CD8-positive, alpha-beta T cell (primary cell): ENCODE measurements at places on chromosomes 13 and 19. TPM values are rescaled to one million over a fixed set of nuclear protein-coding genes. Genes with fewer than 3 reads are reported as not detected.

The DLL3 gene
- total RNA-seq: 0.14 TPM

GRCh38 chr13:85486663-85487062 lies 312.6 kb downstream of the SLITRK6 start:
- DNase-seq: no peak

GRCh38 chr19:51503896-51504295 lies 2.3 kb upstream of the SIGLEC12 start:
- DNase-seq: no peak

The IL12RB1 gene
- total RNA-seq: 25.6 TPM

The ZNF562 gene
- 13.6 TPM for total RNA-seq

GRCh38 chr13:113468472-113469201 lies 15.3 kb upstream of the ADPRHL1 start:
- DNase-seq: no peak

GRCh38 chr13:42832341-42833096 lies 51.1 kb downstream of the FAM216B start:
- DNase-seq: no peak

DNA sequence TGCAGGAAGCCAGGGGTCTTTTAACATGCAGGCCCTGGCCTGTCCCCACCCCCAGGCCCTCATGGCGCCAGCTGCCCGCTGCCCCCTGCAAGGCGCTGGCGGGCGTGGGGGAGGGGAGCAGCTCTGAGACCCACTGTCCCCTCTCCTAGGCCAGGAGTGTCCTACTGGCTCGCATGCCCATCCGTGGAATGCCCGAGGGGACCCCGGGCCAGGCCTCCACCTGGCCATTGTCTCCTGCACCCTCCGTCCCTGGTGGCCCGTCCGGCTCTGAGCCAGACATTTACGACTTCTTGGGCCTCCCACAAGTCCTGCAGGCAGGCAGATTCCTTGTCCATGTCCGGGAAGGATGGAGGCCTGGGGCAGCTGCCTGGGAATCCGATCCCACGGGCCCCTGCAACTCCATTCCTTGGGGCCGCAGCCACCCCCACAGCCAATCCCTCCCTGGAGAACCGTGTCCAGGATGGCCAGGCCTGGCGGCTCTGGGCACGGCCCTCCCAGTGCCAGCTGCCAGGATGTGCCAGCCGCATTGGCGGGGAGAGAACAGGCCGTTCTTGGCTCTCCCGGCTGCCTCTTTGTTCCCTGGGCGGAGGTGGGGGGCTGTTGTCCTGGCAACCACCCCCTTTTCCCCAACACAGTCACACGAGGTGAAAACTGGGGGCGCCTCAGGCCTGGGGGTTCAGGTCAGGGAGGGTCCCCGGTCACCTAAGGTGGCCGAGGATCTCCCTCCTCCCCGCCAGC lies 10.5 kb upstream of the PLIN3 start:
- no peak for DNase-seq

The SIGLEC9 gene
- 0.54 TPM for total RNA-seq

DNA sequence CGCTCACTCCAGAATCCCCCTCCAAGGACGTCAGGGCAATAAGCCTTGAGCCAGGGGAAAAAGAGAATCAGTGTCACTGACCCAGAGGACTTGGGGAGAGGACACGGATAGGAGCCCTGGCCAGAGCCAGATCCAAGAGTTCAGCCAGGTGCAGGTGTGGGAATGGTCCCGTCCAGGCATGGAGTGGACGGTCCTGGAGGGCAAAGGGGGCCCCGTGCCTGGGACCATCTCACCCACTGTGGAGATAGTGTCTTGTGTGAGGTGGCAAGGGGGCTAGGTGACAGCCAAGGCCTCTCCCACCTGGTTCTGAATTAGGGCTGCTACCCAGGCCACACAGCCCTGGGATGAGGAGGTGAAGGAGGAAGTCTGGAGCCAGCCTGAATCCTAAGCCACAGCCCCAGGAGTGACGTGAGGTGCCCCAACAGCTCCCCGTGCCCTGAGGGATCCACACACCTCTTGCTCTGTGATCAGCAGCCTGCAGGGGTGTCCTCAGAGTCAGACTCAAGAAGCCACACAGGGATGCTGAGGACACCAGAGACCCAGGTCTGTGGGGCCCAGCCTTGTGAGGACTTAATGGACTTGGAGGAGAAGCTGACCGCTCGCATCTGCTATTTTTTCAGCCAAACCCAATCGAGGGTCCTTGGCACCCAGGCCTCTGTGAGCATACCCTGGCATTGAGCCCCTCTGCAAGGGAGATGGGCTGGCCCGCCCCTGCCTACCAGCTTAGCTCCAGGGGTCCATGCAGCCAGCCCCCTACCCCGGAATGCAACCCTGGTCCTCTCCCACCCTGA lies 16.4 kb upstream of the ZNF14 start:
- no peak for DNase-seq

GRCh38 chr13:43085545-43085944 lies 62.2 kb downstream of the DNAJC15 start:
- no peak for DNase-seq

The TICAM1 gene
- 9.4 TPM for total RNA-seq

- no peak for DNase-seq
Observed at GRCh38 chr13:35964011-35964862, 166.9 kb downstream of the DCLK1 start.

DNA sequence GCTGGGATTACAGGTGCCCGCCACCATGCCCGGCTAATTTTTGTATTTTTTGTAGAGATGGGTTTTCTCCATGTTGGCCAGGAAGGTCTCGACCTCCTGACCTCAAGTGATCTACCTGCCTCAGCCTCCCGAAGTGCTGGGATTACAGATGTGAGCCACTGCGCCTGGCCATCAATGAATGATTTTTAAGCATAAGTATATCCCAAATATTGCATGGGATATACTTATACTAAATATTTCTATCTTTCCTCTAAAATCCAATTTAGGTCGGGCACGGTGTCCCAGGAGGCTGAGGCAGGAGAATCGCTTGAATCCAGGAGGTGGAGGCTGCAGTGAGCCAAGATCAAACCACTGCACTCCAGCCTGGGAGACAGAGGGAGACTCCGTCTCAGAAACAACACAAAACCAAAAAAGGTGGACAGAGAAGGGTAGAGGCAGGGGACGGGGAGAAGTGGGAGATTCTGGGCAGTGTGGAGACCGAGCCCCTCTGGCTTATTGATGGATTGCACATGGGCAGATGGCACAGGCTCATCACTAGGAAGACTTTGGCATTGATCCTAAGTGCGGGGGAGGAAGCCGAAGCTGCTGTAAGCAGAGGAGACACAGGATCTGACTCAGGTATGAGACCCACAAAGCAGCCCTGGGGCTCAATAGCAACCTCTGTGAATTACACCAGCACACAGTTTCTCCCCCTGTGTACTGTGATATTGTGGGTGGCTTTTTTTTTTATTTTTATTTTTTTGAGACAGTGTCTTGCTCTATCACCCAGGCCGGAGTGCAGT lies 13.5 kb downstream of the ARRDC5 start:
- DNase-seq: no peak

GRCh38 chr13:39281539-39282150 lies 243.4 kb downstream of the NHLRC3 start:
- no peak for DNase-seq

DNA sequence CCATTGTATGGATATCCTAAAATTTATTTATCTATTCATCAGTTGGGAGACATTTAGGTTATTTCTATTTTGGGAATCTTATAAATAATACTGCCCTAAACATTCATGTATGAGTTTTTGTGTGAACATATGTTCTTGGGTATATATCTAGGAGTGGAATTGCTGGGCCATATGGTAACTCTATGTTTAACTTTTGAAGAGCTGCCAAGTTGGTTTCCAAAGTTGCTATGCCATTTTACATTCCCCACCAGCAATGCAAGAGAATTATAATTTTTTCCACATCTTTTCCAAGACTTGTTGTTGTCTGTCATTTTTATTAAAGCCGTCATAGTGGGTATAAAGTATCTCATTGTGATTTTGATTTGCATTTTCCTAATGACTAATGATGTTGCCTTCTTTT lies 48.2 kb upstream of the CALM3 start:
- DNase-seq: no peak

The FBXO27 gene
- total RNA-seq: not detected

The FXYD7 gene
- total RNA-seq: 13.5 TPM

- DNase-seq: no peak
Observed at GRCh38 chr13:78826936-78827335, 168.0 kb upstream of the OBI1 start.

GRCh38 chr13:98032168-98032567 lies 78.7 kb downstream of the IPO5 start:
- DNase-seq: no peak

The VSTM2B gene
- not detected for total RNA-seq

DNA sequence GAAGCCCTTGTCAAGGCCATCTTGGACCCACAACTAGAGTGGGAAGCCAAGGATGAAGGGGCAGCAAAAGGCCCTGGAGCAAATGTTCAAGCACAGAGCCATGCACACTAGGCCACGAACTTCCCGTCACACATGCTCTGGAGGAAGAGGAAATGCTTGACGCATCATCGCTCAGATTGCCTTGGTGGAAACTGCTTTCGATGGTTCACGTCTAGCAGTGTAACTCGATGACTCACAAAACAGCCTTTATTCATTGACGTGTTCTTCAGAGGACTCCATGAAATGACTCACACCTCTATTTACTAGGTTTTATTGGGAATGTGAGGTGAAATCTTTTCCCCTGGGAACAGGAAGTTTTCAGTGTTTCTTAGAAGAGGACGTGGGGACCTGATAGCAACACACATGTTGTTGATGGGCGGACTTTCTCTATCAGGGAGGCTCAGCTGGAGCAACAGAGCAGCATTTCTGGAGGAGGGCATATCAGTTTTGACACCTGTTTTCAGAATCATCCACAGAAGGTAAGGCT lies 79.8 kb upstream of the FLT1 start:
- DNase-seq: peak; percentile 44

The APOC1 gene
- total RNA-seq: not detected

GRCh38 chr13:112895521-112896465 lies 73.2 kb upstream of the MCF2L start:
- no peak for DNase-seq

The POU2F2 gene
- 17.0 TPM for total RNA-seq

The CALR3 gene
- total RNA-seq: not detected

The PTPRH gene
- not detected for total RNA-seq

- DNase-seq: no peak
Observed at GRCh38 chr19:31633014-31633413, 283.8 kb upstream of the TSHZ3 start.

DNA sequence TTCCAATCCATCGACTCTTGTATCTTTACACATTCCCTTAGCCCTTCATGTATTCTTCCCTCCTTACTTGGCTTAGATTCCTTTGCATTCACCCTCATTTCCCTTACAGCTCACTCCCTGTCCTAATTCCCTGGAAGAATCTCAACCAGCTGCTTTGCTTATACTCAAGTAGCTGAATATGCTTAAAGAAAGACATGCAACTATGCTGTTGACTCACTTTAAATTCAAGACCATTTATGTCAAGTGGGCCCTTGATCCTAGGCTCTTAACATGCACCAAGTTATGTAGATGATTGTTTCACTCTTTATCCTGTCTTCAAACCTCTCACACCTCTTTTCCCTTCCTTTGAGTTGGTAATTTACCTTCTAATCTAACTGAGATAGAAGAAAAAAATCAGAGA lies 7.4 kb downstream of the CCDC122 start:
- DNase-seq: no peak

The GSX1 gene
- not detected for total RNA-seq

DNA sequence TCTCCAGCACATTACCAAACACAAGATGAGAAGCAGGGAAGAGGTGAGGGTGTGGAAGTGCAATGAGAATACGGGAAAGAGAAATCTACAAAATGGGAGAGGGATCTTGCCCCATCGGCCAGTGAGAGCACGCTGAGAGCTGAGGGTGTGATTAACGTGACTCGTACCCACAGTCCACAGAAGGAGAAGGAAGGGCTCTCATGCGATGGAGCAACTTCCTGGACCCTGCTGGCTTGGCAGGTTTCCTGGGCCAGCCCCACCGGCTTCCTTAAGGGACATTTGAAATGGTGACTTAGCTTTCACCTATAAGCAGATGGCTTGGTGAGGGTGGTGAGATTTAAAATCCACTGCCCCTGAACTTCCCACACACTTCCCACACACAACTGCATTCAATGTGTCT lies 740.1 kb downstream of the UQCRFS1 start:
- DNase-seq: no peak

DNA sequence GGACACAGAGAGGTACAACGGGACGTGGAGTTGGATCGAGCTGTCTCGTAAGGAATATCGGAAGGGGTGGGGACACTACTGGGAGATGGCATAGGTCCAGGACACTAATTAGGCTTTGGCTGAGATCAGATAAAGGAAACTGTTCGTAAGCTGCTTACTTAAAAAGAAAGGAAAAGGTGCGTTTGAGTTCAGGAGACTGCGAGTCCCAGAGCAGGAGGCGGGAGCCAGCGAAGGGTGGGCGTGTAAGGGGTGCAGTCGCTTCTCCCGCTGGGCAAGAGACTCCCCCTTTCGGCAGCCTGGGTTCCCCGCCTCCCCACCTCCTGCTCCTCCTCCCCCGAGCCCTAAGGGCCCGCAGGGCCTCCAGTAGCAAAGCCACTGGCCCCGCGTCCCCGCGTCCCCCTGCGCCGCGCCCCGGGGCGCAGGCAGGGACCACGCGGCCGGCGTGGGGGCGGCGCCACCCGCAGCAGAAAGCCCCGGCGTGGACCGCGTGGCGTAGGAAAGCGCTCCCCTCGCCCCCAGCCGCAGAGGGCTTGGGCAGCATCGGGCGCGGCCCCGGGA lies 547 bp downstream of the ABCC4 start:
- peak; percentile 56 for DNase-seq

DNA sequence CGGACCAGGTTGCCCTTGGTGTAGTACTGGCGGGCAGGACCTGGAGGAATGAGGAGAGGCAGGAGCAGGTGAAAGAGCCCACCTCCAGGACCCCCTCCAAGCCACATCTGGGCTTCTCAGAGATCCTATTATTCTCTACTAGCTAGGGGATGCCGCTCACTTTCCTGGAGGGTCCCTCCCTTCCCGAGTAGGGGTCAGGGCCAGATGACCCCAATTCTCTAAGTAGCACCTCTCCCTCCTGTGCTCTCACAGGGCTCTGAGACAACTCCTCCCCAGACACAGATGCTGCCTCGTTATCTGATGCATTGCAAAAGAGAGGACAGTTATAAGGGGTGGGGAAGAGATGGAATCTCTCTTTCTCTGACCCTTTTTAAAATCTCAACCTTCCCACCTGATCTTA lies 22.9 kb downstream of the GP6 start:
- DNase-seq: no peak

The WDR87 gene
- not detected for total RNA-seq

The ZNF429 gene
- 11.2 TPM for total RNA-seq
